ENCODE measurements at places on chromosomes 12 and 14.

- DNase-seq, result peak; percentile 57
Observed at GRCh38 chr12:75977952-75978671, 53.5 kb downstream of the PHLDA1 start.

DNA sequence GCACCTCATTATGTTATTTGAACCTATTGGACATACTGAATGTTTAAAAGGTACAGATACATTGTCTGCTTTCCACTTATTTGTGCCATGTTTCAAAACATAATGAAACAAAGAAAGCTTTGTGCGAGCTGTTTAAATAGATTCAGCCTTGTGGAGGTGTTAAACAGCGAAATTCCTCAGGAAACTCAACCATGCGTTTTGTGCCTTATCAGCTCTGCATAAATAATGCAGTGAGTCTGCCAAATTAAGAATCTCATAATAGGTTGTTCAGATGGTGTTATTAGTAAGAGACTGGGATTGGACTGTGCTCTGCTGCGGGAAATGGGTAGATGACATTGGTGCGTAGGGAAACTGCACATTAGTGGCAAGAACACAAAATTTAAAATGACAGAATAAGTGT is 163.7 kb upstream of the CLEC14A start:
- no peak for DNase-seq

DNA sequence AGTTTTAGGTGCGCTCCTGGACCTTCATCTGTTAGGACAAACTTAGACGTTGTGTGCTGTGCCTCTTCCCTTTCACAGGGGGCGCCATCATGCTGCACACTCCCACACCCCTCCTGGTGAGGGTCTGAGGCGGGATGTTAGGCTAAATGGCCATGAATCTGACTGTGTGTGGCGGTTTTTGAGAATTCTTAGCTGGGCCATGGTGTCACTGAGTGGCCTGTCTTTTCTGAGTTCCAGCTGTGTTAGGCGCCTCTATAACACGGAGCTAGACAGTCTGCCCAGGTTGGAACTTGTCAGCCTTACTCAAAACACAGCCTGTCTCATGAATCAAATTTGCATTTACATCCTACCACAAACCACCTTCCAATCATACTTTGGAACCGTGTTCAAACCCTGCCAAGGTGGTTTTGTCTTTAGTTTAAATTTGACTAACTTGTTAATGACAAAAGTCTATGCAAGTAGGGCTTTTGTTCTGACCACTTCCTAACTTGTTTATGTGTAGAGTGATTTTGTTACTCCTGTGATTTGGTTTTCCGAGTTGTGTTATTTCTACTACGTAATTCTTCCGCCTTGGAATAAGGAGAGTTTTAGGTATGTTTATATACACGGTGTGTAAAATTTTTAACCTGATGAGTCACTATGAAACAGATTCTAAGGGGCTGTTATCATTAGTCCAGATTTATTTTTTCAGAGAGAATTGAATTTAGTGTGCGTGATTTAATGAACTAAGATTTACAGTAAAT is 19.6 kb downstream of the ACVR1B start:
- peak; percentile 41 for DNase-seq

- DNase-seq, result no peak
Observed at GRCh38 chr14:44040561-44040960, 466.5 kb downstream of the FSCB start.

Measured in activated CD4-positive, CD25-positive, alpha-beta regulatory T cell treated with anti-CD3 and anti-CD28 coated beads, Interleukin-2, amount 50 U/mL, for 72 hours (primary cell).